Activated CD4-positive, alpha-beta memory T cell treated with anti-CD3 and anti-CD28 coated beads for 36 hours (primary cell): ENCODE measurements at places on chromosomes 1 and 21. TPM values are rescaled to one million over a fixed set of nuclear protein-coding genes. Genes with fewer than 3 reads are reported as not detected.

RNU1-3 gene
- 1,409 TPM for total RNA-seq

GRCh38 chr1:37764414-37764825 lies 500 bp downstream of the EPHA10 start:
- peak; percentile 66 for DNase-seq

DNA sequence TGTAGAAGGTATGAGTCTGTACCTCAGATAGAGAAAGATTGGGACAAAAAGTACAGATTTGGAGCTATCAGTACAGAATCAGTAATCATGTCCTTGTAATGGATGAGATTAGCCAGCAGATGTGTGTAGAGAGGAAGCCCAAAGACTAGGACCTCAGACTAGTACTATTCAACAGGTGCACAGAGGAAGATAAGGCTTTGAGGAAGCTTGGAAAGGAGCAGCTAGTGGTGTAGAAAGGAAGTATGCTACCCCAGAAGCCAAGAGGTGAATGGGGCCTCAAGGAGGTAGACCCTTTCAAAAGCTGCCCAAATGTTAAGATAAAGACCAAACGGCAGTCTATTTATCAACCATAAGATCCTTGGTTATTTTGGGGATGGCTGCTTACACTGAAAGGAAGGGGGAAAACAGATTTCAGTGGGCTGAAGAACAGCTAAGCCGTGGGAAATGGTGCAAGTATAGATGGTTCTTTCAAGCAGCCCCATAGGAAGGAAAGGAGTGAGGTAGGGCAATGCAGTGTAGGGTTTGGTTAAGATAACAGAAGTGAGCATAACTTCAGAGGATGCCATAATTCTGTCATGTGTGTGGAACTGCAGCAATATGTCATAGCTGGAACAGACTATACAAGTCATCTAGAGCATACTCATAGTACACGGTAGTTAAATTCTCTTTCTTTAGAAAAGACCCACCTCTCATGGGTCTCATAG lies 221.7 kb downstream of the HHIPL2 start:
- DNase-seq = no peak

COL8A2 gene
- total RNA-seq = not detected

DNA sequence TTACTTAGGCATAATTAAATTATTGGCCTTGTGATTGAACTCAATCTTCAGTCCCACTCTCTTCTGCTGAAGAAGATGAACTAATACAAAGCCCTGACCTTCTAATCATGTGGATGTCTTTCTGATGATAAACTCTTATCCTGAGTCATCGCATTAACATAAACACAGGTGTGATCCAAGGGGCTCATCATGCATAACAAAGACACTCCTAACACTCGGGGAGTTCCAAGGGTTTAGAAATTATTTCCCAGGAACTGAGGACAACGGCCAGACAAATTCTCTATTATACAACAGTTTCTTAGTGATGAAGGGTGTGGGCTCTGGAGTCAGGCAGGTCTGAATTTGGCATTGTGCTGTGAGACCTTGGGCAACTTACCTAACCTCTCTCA lies 18.0 kb downstream of the DUSP10 start:
- no peak for DNase-seq

DNA sequence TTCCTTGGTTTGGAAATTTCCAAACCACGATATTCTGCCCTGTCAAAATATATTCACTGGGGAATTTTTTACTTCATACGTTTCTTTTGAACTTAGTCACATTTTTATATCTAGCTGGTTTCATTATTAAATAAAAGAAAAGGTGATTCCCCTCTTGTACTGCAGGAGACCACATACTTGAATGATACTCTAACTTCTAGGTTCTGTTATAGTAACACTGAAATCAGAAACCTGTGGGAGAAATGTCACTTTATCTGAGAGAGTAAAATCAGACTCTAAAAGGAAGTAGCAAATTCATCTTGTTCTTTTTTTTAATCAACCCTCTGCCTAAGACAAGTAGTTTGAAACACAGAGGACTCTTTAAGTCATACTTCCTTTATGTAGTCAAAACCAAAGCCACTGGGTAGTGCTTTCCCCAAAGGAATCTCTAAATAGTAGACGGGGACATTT lies 34.4 kb downstream of the MRPL39 start:
- no peak for DNase-seq

DNA sequence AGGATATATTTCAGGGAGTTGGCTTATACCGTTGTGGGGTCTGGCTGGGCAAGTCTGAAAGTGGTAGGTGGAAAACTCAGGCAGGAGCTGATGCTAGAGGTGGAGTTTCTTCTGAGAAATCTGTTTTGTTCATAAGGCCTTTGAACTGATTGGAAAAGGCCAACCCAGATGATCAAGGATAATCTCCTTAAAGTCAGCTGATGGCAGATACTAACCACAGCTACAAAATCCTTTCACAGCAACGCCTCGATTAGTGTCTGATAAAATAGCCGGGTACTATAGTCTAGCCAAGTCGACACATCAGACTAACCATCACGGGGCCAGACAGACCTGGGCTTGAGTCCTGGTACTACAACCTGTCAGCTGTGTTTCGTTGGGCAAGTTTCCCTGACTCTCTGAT lies 21.4 kb downstream of the OPRD1 start:
- DNase-seq = no peak

GRCh38 chr1:39528082-39528481 lies 36.6 kb downstream of the BMP8A start:
- DNase-seq = no peak

DNA sequence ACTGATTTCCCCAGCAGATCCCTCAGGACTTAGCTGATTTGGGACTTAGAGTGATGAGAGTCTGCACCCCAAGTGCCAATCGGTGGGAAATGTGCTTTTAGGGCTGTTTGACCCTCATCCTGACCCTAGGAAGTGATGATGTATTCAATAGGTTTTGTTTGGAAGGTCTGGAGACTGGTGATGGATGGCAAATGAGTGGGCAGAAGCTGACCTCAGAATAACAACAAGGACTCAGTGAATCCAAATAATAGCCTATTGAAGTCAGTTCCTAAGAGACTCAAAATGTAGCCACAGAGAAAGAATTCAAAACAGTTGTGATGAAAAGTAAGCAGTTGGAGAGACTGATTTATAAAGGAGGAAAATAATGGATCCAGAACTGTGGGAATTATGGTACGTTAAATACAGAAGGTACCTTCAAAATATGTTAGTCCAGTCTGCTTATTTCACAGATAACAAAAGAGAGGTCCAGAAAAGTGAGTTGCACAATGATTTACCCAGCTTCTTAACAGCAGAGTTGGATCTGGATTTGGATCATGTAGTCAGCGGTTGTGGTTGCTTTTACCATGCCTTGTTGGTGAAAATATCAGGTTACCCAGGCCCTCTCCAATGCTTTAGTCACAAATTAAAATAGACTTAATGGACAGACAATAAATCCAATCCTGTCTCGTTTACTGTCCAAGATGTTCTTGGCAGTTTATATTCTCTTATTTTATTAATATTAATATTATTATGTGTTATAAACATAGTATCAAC lies 123.0 kb upstream of the PTBP2 start:
- no peak for DNase-seq

FCAMR gene
- not detected for total RNA-seq

GRCh38 chr1:31058012-31058411 lies 7.5 kb downstream of the PUM1 start:
- no peak for DNase-seq

- DNase-seq = no peak
Observed at GRCh38 chr1:67165468-67166041, 699 bp upstream of the IL23R start.

DNA sequence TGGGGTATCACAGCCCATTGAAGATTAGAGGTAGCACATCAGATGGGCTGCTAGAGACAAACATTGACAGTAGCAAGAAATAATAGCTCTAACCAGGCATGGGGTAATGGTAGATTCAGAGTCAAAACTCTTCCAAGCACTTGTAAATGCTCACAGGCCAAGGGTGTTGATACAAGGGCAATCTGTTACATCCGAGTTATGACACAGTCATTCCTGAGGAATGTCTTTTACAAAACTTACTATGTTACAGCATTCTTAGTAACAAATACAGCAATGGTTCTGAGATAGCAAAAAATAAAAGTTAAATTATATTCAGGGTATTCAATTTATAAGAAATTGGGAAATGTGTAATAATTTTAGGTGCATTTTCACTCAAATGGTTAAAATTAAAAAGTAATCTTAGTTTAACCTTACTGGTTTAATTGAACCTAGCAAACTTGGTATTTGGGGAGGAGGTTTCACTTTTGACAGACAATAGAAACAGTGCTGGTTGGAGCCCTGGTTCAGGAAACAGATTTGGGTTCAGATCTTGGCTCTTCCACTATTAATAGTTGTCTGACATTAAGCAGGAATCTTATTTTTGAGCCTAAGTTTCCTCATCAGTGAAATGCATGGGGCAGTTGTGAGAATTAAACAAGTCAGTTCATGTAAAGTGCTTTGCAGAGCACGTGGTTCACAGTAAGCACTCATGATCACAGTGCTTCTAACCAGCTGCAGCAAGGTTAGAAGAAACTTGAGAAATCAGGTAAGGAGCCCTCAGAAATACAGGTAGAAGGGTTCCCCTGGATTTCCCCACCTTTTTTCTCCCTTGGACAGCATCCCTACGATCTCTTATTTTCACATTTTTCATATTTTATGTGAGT lies 4.4 kb downstream of the ST3GAL3 start:
- no peak for DNase-seq

- DNase-seq = peak; percentile 56
Observed at GRCh38 chr1:226064816-226065248, 2.3 kb downstream of the H3-3A start.

- DNase-seq = no peak
Observed at GRCh38 chr1:40281853-40282252, 23.8 kb downstream of the ZMPSTE24 start.

GRCh38 chr1:116907351-116907750 lies 2.4 kb upstream of the PTGFRN start:
- DNase-seq = no peak

DNA sequence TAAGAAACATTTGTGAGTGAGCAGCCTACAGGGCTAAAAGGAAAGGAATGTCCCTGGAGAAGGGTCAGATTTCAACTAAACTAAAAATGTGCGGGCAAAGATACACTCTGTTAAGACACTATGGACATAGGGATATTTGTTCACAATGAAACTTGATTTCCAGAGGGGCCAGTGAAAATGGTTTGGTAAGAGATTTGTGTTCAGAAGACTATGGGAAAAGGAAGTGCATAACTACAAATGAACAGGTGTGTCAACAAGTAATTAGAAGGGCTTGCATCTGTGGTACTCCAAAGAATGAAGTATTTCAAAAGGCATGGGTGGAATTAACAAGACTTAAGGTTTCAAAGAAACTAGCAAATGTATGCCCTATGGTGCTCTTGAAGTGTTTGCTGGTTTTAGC lies 60.4 kb downstream of the NME7 start:
- DNase-seq = no peak

DNA sequence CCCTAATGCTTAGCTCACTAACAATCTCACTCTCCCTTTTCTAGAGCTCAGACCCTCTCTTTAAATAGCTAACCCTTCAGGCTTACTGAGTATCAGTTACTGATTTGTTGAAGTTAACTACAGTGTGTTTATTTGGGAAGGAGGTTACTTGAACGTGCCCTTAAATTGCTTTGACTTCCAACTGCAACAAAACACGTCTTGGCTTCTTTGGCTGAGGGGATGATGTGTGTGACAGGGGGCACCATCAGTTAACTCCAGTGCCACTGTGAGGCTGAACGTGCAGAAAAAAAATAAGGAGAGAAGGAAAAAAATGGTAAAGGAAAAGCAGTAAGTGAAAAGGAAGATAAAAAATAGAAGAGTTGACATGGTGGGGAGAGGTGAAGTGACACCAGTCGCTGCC lies 75.1 kb upstream of the NRIP1 start:
- DNase-seq = no peak

DNA sequence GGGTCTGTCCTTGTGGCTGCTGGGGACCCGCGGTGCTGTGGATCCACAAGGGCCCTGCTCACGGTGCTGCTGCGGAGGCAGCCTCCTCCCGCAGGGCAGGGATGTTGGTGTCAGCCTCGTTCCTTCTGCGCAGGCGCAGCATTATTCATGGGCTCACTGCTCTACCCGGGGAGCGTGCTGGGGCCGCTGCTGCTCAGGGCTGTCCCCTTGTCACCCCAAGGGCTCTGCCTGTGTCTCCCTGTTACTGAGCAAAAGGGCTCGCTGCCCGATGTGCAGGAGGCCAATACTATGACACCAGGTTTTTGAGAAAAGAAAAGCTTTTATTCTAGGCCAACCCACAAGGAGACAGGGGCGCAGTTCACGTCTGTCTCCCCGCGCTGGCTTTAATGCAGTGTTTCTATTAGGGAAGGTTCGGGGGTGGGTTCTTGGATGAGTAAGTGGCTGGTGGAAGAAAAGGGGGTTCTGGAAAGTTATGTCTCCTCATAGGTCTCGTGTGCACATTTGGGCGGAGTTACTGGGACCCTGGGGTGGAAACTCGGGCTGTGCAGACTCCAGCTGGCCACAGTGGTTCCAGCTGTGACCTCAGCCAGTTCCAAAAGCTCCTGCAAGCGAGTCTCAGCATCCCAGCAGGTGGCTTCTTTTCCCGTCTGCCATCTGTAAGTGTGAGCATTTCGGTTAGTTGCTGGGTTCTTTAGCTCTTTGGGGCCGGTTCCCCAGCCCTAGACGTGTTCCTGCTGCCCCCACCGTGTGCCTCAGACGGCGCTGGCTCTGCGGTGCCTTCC lies 40.8 kb upstream of the LRRC3 start:
- DNase-seq = no peak

GRCh38 chr1:224733027-224733911 lies 117.2 kb downstream of the CNIH3 start:
- no peak for DNase-seq

GRCh38 chr1:207892764-207893163 lies 18.2 kb downstream of the CD34 start:
- no peak for DNase-seq

NT5C1A gene
- not detected for total RNA-seq

- no peak for DNase-seq
Observed at GRCh38 chr1:202319381-202320080, 22.2 kb downstream of the UBE2T start.

DNA sequence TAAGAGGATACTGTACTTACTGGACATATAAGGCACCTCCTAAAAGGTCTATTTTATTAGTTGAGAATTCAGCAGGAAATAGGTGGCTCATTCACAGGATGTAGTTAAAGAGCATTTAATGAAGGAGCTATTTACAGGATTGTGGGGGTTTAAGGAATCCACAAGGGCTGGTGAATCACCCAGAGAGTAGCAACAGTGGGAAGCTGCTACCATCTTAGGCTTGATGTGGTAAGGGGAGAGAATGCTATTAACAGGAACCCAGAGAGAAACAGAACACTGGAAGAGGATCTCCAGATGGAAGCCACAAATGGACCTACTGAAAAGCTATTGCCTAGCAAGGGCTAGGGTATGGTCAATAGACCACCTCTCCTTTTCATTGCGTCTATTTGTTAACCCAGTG lies 52.0 kb upstream of the COL11A1 start:
- DNase-seq = no peak

ANKRD34A gene
- total RNA-seq = 4.7 TPM

LHX4 gene
- not detected for total RNA-seq
